SIG-M5 (cell line): ENCODE measurements at places on chromosomes 3 and 15.

- DNase-seq: no peak
Observed at GRCh38 chr15:95658799-95659198, 671.7 kb upstream of the NR2F2 start.

- DNase-seq: no peak
Observed at GRCh38 chr3:159265705-159266104, 463.9 kb downstream of the MFSD1 start.

DNA sequence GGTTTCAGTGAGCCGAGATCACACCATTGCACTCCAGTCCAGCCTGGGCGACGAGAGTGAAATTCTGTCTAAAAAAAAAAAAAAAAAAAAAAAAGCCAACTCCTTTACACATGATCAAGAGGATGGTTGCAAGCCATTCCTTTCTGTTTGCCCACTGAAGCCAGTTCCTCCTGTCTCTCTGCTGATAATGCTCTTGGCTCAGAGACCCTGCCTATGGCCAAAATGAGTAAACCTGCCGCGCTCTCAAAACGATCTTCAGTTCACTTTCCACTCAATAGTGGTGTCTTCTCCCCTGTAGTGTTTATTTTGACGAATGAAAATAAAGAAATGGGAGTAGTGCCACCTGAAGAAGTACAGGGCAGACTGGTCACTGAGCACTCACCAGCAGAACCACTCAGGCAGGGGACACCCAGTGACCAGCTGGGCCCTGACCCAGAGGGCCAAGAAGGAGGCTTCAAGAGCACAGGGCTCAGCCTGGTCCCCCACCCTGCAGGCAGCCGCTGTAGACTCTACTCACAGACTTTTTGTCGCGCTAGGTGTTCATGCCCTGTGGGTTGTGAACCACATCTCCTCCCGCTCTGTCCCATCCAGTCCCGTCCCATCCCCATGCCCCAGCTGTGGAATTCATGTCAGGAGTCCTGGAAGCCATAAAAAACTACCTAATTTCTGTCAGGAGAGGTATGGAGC, 23.6 kb downstream of the GRAMD2A start:
- DNase-seq: no peak

GRCh38 chr3:32641356-32641755, 43.6 kb upstream of the CNOT10 start:
- no peak for DNase-seq

DNA sequence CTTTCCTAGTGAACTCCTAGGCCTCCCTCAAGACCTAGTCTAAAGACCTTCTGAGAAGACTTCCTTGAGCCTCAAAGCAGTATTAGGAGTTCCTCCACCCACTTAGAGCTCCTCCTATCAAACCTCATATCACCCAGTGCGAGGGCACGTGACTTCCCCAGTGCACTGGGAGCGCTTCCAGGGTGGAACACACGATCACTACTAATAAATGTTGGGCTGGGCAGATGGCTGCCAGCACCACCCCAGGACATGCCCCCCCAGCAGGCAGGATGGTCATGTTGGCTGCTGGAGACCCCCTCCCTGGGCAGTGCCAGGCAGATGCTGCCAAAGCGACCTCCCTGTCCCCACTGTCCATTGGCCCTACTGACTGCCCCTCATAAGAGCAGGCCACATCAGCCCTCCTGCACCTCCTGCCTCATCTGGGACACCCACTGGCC, 8.5 kb upstream of the PLXND1 start:
- DNase-seq: no peak
